Activated CD4-positive, alpha-beta T cell treated with anti-CD3 and anti-CD28 coated beads, Interleukin-2, amount 10 ng/mL, durations not matched to agents 7 days and 5 days (primary cell): ENCODE measurements at places on chromosomes 12 and 14. TPM values are rescaled to one million over a fixed set of nuclear protein-coding genes. Genes with fewer than 3 reads are reported as not detected.

C14orf180 gene
- total RNA-seq, result not detected

GZMH gene
- total RNA-seq, result 2.8 TPM

PUS1 gene
- 45.7 TPM for total RNA-seq

PRICKLE1 gene
- 0.15 TPM for total RNA-seq

STAT2 gene
- total RNA-seq, result 398 TPM

FOXG1 gene
- total RNA-seq, result not detected

OASL gene
- 34.2 TPM for total RNA-seq

WSCD2 gene
- not detected for total RNA-seq

WNT1 gene
- 0.17 TPM for total RNA-seq

RAD51B gene
- 20.6 TPM for total RNA-seq

RNASE7 gene
- total RNA-seq, result not detected

TMEM179 gene
- total RNA-seq, result not detected

TMPRSS12 gene
- total RNA-seq, result not detected

STAC3 gene
- 5.1 TPM for total RNA-seq

XPOT gene
- 93.4 TPM for total RNA-seq

PAPLN gene
- 0.30 TPM for total RNA-seq

CCNK gene
- total RNA-seq, result 86.8 TPM

RPS6KA5 gene
- 44.8 TPM for total RNA-seq

SLC7A8 gene
- 0.27 TPM for total RNA-seq

TNFRSF1A gene
- total RNA-seq, result 59.3 TPM

COL2A1 gene
- not detected for total RNA-seq

OTX2 gene
- not detected for total RNA-seq

RAN gene
- 1,124 TPM for total RNA-seq

LMNTD1 gene
- not detected for total RNA-seq

JPH4 gene
- not detected for total RNA-seq

CFAP251 gene
- 0.30 TPM for total RNA-seq

ADGRD1 gene
- 0.05 TPM for total RNA-seq

TAS2R20 gene
- 2.1 TPM for total RNA-seq

SPIC gene
- not detected for total RNA-seq

MGP gene
- total RNA-seq, result 0.20 TPM

RNF212B gene
- total RNA-seq, result not detected

KRT6A gene
- total RNA-seq, result not detected

RFLNA gene
- not detected for total RNA-seq

PAWR gene
- 8.0 TPM for total RNA-seq

CLEC4C gene
- total RNA-seq, result not detected

PROX2 gene
- not detected for total RNA-seq

MYH6 gene
- total RNA-seq, result 0.07 TPM

MORN3 gene
- 3.0 TPM for total RNA-seq
